ENCODE measurements at places on chromosomes 6 and 20.

DNA sequence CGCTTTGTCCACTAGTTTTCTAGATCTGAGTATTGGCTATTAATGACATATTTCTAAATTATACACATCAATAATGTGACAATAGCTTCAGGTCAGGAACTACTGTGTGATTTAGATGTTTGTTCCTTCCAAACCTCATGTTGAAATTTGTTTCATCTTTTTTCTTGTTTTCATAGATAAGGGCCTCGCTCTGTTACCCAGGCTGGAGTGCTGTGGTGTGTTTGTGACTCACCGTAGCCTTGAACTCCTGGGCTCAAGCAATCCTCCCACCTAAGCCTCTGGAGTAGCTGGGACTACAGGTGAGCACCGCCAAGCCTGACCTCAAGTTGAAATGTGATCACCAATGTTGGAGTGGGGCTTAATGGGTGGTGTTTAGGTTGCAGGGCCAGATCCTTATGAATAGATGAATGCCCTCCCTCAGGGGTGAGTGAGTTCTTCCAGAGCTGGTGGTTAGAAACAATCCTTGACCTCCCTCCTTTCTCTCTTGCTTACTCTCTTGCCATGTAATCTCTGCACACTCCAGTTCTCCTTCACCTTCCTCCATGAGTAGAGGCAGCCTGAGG, 5.9 kb upstream of the NQO2 start:
- DNase-seq = no peak

GRCh38 chr6:35496841-35497570, at the start of gene TEAD3:
TEAD3 (minus strand) TSS chr6:35497079.
- DNase-seq = peak; percentile 86

DNA sequence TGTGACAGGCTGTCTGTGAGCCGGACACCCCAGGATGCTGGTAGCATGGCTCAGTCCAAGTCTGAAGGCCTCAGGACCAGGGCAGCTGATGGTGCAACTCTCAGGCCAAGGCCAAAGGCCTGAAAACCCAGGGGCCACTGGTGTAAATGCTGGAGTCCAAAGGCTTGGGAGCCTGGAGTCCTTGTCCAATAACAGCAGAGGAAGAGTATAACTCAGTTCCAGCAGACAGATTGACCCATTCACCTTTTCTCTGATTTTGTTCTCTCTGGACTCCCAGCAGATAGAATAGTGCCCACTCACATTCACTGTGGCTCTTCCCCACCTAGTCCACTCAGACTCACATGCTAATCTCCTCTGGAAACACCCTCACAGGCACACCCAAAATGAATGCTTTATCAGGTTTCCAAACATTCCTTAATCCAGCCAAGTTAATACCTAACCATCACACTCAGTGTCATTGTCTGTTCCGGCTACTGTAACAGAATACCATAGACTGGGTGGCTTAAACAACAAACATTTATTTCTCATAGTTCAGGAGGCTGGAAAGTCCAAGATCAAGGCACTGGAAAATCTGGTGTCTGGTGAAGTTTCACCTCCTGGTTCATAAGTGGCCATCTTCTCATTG, 5.0 kb upstream of the TRAF3IP2 start:
- DNase-seq = no peak

GRCh38 chr6:166770216-166771116, 143.4 kb upstream of the RPS6KA2 start:
- no peak for DNase-seq

- no peak for DNase-seq
These were observed 268.4 kb upstream of the PRND start for GRCh38 chr20:4453359-4453758.

- DNase-seq = no peak
These were observed 5.2 kb downstream of the MDC1 start for GRCh38 chr6:30711758-30712380.
